D341Med (cell line): ENCODE measurements at places on chromosomes 6 and 20.

DNA sequence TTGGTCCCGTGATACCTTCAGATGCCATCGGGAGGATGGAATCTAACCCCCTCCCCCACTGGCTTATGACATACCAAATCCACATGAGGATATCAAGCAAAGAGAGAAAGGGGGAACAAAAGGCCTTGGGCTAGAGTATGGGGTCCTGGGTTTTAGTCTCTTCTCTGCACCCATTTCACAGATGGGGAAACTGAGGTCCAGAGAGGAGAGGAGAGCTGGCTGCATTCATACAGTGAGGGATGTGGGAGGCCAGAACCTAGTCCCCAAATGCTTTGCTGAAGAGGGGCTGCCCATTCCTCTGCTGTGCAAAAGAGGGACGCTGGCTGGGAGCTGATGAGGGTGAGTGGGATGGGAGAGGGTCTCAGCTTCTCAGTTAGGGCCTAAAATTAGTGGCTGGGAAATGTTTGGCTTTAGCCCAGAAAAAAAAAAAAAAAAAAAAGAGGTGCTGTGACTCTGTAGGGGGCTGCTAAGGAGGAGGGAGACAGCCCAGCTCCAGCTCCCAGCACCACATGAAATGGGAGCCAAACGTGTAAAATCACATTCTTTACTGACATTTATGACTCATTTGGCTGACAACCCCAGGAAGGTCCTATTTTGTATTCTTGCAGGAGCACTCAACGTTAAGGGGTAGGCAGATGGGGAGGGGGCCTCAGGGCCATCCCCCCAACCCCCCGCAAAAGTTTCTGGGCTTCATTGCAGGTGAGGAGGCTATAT is 11.9 kb downstream of the XKR7 start:
- DNase-seq, result no peak

- DNase-seq, result peak; percentile 79
Observed at GRCh38 chr6:157145656-157146285, 177.5 kb downstream of the TMEM242 start.

DNA sequence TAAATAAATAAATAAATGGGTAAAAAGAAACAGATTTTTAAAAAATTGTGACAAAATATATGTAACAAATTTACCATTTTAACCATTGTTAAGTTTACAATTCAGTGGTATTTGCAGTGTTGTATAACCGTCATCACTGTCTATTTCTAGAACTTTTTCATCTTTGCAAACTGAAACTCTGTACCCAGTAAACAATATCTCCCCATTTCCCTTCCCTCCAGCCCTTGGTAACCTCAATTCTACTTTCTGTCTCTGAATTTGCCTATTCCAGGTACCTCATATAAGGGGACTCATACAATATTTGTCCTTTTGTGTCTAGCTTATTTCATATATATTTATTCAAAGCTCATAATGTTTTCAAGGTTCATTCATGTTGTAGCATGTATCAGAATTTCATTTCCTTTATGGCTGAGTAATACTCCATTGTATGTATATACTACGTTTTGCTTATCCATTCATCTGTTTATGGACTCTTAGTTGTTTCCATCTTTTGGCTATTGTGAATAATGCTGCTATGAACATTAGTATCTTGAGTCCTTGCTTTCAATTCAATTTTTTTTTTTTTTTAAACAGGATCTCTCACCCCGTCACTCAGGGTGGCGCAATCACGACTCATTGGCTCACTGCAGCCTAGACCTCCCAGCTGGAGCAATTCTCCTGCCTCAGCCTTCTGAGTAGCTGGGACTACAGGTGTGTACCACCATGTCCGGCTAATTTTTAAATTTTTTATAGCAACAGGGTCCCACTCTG is 8.9 kb downstream of the MANBAL start:
- no peak for DNase-seq

DNA sequence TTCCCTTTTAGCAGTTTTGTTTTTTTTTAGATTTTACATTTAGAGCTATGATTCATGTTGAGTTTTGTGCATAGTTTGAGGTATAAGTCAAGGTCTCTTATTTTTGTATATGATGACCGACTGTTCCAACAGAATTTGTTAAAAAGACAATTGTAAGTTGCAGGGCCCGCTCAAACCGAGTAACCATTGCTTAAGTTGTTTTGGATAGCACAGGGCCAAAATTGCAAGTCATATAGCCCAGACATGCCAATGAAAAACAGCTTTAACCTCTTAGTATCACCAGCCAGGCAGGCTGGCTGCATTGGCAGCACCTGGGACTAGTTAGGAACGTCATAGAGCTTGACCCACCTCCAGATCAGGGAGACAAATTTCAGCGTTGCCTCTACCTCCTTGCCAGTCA is 47.3 kb downstream of the PFDN4 start:
- no peak for DNase-seq

- DNase-seq, result no peak
Observed at GRCh38 chr6:70667256-70667710, 400 bp upstream of the SMAP1 start.

DNA sequence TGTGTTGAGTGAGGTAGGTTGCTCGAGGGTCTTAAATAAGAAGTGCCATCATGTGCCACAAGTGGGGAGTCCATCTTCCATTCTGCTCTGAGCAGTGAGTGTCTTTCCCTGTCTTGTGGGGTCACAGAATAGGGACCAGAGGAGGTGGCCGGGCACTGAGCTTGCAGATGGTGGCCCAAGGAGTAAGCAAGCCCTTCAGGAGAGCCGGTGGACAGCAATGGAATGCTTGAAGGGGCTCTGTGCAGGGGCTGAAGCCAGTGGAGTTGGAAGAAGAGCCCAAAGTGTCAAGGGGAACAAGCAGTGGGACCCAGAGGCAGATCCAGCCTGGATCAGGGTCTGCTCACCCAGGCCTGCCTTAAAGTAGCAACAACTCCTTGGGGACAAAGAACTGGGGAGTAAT is 213.5 kb upstream of the SNX9 start:
- no peak for DNase-seq

- no peak for DNase-seq
Observed at GRCh38 chr20:5835871-5836270, 85.7 kb downstream of the SHLD1 start.

GRCh38 chr6:81749707-81750106 is 2.8 kb downstream of the TENT5A start:
- DNase-seq, result no peak
